Muscle of leg (tissue), 16 donors: ENCODE measurements at places on chromosomes 1 and 21. TPM values are rescaled to one million over a fixed set of nuclear protein-coding genes. Genes with fewer than 3 reads are reported as not detected.

DNA sequence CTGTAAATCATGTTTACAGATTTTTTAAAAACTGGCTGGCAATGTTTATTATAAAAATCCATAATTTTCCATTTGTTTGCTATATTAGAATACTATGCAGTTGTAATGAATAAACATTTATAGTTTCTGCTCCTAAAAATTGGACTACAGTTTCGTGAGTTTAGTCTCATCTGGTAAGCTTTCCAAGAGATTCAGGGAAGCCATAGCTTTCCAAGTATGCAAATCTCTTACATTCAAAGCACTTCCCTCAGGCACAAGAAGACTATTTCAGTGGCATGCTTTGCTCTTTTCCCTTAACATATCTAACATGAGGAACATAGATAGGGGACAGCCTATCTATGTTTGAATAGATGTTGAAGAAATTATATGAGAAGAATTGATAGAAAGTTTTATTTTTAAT, 77.2 kb downstream of the ADGRL2 start:
- DNase-seq: peak; percentile 48
- H3K27me3 ChIP-seq: no peaks in the 10 kb centered on the region
- no peaks in the 10 kb centered on the region for H3K36me3 ChIP-seq
- no peak overlapping the region for H3K4me3 ChIP-seq
- no peak overlapping the region for H3K27ac ChIP-seq
- peaks cover 5% of the 10 kb centered on the region for H3K4me1 ChIP-seq

DNA sequence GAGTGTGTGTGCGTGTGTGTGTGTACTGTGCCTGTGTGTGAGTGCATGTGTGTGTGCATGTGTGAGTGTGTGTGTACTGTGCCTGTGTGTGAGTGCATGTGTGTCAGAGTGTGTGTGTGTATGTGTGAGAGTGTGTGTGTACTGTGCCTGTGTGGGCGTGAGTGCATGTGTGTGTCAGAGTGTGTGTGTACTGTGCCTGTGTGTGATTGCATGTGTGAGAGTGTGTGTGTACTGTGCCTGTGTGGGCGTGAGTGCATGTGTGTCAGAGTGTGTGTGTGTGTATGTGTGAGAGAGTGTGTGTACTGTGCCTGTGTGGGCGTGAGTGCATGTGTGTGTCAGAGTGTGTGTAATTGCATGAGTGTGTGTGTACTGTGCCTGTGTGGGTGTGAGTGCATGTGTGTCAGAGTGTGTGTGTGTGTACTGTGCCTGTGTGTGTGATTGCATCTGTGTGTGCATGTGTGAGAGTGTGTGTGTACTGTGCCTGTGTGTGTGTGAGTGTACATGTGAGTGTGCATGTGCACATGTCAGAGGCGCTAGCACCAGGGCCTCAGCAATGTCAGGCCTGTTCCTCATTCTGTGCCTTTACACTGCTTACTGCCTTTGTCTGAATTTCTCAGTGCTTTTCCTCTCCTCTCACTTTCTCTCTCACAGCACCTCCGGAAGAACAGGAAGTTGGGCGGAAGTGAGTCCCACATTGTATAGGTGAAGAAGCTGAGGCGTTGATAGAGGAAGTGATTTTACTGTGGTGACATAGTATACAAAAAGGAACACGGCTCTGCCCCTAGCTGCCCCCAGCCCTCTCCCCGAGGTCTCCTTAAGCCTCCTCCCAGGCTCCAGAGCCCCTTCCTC, 4.9 kb downstream of the SLC5A9 start:
- H3K36me3 ChIP-seq: no peaks in the 10 kb centered on the region
- DNase-seq: peak; percentile 21
- H3K27me3 ChIP-seq: no peaks in the 10 kb centered on the region
- H3K27ac ChIP-seq: no peak overlapping the region

DNA sequence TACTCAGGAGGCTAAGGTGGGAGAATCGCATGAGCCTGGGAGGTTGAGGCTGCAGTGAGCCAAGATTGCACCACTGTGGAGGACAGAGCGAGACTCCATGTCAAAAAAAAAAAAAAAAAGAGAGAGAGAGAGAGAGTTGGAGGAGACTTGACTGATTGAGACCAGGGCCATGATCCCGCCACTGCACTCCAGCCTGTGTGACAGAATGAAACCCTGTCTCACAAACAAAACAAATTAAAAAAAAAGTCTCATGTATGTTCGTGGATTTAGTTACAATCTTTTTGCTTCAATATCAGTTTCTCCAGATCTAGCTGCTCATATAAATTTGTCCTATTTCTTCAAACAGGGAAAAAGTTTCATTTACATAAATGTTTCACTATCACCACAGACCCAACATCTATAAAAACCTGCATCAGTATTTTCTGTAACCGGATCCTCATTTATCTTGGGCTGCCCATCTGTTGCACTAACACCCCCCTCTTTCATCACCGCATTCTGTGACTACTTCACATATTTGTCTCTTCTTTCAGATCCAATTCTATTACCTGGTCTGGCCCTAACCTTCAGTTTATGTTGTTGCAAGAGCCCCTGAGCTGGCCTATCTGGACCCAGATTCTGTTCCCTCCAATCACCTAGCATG, 127.0 kb downstream of the GREM2 start:
- H3K27me3 ChIP-seq: no peaks in the 10 kb centered on the region
- DNase-seq: no peak
- no peaks in the 10 kb centered on the region for H3K4me1 ChIP-seq
- no peak overlapping the region for H3K4me3 ChIP-seq
- no peaks in the 10 kb centered on the region for H3K36me3 ChIP-seq

GRCh38 chr1:41532206-41532975, 47.9 kb upstream of the EDN2 start:
- H3K4me3 ChIP-seq: no peak overlapping the region
- no peaks in the 10 kb centered on the region for H3K36me3 ChIP-seq
- H3K4me1 ChIP-seq: peaks cover 26% of the 10 kb centered on the region

GRCh38 chr1:63896755-63897154, 122.9 kb downstream of the ROR1 start:
- DNase-seq: no peak
- H3K4me1 ChIP-seq: peaks cover 2% of the 10 kb centered on the region
- no peak overlapping the region for H3K27ac ChIP-seq

DNA sequence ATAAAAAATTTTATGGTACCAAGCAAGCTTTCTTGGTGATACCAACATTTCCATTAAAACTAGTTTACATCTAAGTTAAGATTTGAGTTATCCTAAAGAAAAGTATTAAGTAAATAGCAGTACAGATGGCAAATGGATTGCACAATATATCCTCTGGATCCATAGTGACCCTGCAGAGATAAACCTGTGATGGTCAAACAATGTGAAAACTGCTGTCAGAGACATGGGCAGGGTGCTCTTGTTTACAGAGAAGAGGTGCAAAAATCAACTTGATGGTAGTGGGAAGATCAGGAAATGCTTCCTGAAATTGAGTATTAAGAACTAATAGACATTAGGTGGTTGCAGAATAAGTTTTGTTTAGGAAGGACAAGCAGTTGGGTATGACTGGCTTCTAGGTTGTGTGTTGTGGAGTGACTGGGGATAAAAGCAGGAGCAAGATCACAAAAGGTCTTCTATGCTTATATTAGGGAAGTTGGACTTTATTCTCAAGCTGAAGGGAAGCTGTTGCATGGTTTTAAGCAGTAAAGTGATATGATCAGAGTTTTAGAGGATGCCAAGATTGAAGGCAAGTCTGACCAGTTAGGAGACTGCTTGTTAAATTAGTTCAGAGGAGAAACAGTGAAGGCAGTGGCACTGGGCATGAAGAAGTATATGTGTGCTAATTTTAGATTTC, 9.9 kb downstream of the TTC3 start:
- H3K36me3 ChIP-seq: no peaks in the 10 kb centered on the region
- no peak overlapping the region for H3K4me3 ChIP-seq
- H3K4me1 ChIP-seq: no peaks in the 10 kb centered on the region
- H3K27me3 ChIP-seq: no peaks in the 10 kb centered on the region
- no peak for DNase-seq

- no peaks in the 10 kb centered on the region for H3K36me3 ChIP-seq
- peaks cover 43% of the 10 kb centered on the region for H3K27me3 ChIP-seq
- H3K4me1 ChIP-seq: peaks cover 8% of the 10 kb centered on the region
- H3K4me3 ChIP-seq: no peak overlapping the region
Measured at GRCh38 chr1:58575551-58576324, 1.3 kb downstream of the TACSTD2 start.

GRCh38 chr21:40070871-40071270, 203.6 kb downstream of the PCP4 start:
- H3K4me1 ChIP-seq: no peaks in the 10 kb centered on the region
- no peaks in the 10 kb centered on the region for H3K27me3 ChIP-seq
- no peaks in the 10 kb centered on the region for H3K36me3 ChIP-seq
- H3K4me3 ChIP-seq: no peak overlapping the region

- DNase-seq: peak; percentile 45
- no peak overlapping the region for H3K4me3 ChIP-seq
- H3K36me3 ChIP-seq: peaks cover 7% of the 10 kb centered on the region
- peaks cover 3% of the 10 kb centered on the region for H3K4me1 ChIP-seq
- no peak overlapping the region for H3K27ac ChIP-seq
- H3K27me3 ChIP-seq: no peaks in the 10 kb centered on the region
Measured at GRCh38 chr1:54095546-54096226, 42.3 kb downstream of the TCEANC2 start.

GRCh38 chr1:59057211-59057694, 239.6 kb upstream of the FGGY start:
- H3K4me1 ChIP-seq: peaks cover 27% of the 10 kb centered on the region
- no peaks in the 10 kb centered on the region for H3K36me3 ChIP-seq
- H3K27ac ChIP-seq: peak overlapping the region; percentile 80
- no peak overlapping the region for H3K4me3 ChIP-seq

GRCh38 chr21:38220270-38220737, 36.5 kb upstream of the KCNJ15 start:
- H3K27me3 ChIP-seq: no peaks in the 10 kb centered on the region
- no peaks in the 10 kb centered on the region for H3K4me1 ChIP-seq
- DNase-seq: no peak
- H3K27ac ChIP-seq: no peak overlapping the region

DNA sequence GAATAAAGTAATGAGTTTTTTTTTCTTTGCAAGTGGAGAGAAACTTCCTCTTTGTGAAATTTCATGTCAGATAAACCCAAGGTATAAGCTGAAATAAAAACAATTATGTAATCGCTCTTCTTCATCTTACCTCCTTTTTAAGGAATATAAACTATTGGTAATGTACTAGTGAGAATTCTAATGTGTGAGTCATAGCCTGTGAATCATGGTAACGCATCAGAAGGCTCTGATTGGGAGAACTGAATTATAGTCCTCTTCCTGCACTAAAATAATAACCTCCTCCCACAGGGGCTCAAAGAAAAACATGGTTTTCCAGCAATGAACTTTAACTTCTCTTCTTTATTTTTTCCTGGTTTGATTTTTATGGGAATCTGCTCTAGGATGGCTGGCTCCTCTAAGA, 57.1 kb upstream of the COX20 start:
- no peaks in the 10 kb centered on the region for H3K36me3 ChIP-seq
- H3K27ac ChIP-seq: no peak overlapping the region
- H3K4me3 ChIP-seq: no peak overlapping the region
- no peaks in the 10 kb centered on the region for H3K4me1 ChIP-seq
- no peaks in the 10 kb centered on the region for H3K27me3 ChIP-seq
- no peak for DNase-seq

GRCh38 chr1:14115976-14116375, 416.0 kb downstream of the PRDM2 start:
- H3K4me1 ChIP-seq: no peaks in the 10 kb centered on the region
- no peaks in the 10 kb centered on the region for H3K36me3 ChIP-seq
- DNase-seq: no peak
- H3K27me3 ChIP-seq: no peaks in the 10 kb centered on the region
- no peak overlapping the region for H3K4me3 ChIP-seq

GRCh38 chr1:47478090-47478489, 40.2 kb downstream of the FOXD2 start:
- peaks cover 13% of the 10 kb centered on the region for H3K27me3 ChIP-seq
- no peak overlapping the region for H3K27ac ChIP-seq
- H3K4me3 ChIP-seq: no peak overlapping the region
- no peaks in the 10 kb centered on the region for H3K36me3 ChIP-seq
- H3K4me1 ChIP-seq: no peaks in the 10 kb centered on the region

DNA sequence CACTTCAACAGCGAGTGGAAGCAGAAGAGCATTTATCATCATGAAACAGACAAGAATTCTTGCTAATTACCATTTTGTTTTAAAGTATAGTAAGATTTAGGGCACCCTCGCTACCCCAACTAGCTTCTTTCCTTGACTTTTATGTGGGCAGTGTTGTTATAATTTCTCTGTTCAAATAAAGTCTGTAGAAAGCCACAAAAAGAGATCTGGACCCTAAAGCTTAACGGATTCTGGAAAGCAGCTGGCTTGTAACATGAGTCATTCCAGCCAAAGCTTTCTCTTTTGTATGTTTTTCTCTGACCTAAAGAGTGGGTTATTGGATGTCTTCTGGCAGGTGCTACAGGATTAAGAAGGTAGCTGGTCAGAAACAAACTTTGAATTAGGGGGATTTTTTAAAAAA, 37.4 kb downstream of the RUNX1 start:
- H3K27me3 ChIP-seq: peaks cover 3% of the 10 kb centered on the region
- DNase-seq: peak; percentile 50
- no peak overlapping the region for H3K27ac ChIP-seq
- H3K36me3 ChIP-seq: no peaks in the 10 kb centered on the region
- H3K4me1 ChIP-seq: no peaks in the 10 kb centered on the region
- no peak overlapping the region for H3K4me3 ChIP-seq

- H3K36me3 ChIP-seq: no peaks in the 10 kb centered on the region
- no peak overlapping the region for H3K4me3 ChIP-seq
- peaks cover 3% of the 10 kb centered on the region for H3K27me3 ChIP-seq
- DNase-seq: no peak
Measured at GRCh38 chr1:30425046-30425445, 298.3 kb downstream of the MATN1 start.

DNA sequence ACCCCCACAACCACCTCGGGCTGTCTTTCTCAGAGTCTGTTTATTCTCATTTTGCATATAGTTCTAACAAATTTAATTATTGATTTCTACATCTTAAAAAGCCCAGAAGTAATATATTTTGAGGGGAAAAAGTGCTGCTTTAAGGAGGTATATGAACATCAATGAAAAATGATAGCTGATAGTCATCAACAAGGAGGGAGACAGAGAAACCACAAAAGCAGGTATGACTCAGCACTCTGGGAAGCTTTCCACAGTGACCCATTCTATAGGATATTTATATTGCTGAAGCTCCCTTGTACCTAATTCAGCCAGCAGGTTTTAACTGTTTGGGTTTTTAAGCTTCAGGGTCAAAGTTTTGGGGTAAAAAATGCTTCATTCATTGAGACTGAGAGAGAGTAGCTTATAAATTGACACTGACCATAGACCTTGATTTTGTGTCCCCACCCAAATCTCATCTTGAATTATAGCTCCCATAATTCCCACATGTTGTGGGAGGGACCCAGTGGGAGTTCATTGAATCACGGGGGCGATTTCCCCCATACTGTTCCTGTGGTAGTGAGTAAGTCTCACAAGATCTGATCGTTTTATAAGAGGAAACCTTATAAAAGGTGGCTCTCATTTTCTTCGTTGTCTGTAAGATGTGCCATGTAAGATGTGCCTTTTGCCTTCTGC, 27.4 kb downstream of the VANGL1 start:
- peaks cover 2% of the 10 kb centered on the region for H3K4me1 ChIP-seq
- H3K36me3 ChIP-seq: peaks cover 29% of the 10 kb centered on the region
- no peak for DNase-seq
- H3K27me3 ChIP-seq: no peaks in the 10 kb centered on the region

The CATSPERE gene
- total RNA-seq: 1.1 TPM

The ATP1A2 gene
- total RNA-seq: 55.0 TPM

The EPS8L3 gene
- not detected for total RNA-seq

The TDRD5 gene
- total RNA-seq: under 0.01 TPM

The LCE1D gene
- not detected for total RNA-seq

The FAM151A gene
- not detected for total RNA-seq

The PTGER3 gene
- 1.4 TPM for total RNA-seq

The SLAMF7 gene
- total RNA-seq: 0.13 TPM
